ENCODE measurements at places on chromosomes 16 and 17.

DNA sequence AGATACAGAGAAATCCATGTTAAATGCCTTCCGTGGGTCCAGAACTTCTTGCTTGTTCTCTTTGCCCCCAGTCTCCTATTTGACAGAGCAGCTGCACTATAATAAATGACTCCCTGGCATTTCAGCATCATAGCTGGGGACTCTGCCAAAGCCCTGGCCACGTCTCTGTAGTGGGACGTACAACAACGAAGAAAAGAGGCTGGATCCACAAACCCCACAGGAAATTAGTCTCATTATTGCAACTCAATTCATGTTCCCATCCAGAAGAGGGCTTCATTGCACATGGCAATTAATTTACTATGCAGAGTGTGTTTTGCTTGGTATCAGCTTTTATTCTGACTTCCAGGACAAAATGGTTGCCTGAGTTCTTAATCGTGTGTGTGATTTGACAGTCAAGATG, 121.3 kb downstream of the CDH13 start:
- no peak for DNase-seq

- no peak for DNase-seq
These were observed 9.9 kb downstream of the CYGB start for GRCh38 chr17:76527430-76528111.

- no peak for DNase-seq
These were observed 12.5 kb downstream of the THUMPD1 start for GRCh38 chr16:20729141-20729540.

- DNase-seq, result no peak
These were observed 14.4 kb downstream of the TENT4B start for GRCh38 chr16:50167556-50167955.

DNA sequence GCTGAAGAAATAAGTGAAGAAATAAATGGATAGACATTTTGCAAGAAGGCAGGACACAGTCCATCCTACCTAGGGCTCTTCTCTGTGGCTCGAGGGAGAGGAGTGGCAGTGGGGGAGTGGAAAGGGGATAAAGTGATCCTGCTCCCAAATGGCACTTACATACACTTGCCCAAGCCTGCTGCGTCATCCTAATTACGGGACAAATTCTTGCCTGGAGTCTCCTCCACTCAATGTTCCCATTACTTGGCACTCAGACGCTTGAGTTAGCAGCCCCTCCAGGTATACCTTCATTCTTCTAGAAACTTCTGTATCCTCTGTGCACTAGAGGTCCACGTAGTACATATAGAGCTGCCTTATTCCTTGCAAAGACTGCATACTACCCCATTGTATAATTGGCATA, 15.7 kb upstream of the MAP3K14 start:
- DNase-seq, result no peak

DNA sequence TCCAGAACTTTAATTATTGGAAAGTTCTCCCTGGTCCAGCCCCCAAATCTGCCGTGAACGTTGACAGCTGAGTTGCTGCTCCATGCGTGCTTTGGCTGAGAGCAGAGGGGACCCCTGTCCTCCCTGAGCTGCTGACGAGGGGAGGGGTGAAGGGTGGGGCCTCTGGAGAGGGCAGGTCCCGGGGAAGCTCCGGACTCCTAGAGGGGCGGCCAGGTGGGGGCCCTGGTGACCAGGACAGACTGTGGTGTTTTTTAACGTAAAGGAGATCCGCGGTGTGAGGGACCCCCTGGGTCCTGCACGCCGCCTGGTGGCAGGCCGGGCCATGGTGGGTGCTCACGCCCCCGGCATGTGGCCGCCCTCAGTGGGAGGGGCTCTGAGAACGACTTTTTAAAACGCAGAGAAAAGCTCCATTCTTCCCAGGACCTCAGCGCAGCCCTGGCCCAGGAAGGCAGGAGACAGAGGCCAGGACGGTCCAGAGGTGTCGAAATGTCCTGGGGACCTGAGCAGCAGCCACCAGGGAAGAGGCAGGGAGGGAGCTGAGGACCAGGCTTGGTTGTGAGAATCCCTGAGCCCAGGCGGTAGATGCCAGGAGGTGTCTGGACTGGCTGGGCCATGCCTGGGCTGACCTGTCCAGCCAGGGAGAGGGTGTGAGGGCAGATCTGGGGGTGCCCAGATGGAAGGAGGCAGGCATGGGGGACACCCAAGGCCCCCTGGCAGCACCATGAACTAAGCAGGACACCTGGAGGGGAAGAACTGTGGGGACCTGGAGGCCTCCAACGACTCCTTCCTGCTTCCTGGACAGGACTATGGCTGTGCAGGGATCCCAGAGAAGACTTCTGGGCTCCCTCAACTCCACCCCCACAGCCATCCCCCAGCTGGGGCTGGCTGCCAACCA, at the start of gene MC1R:
TSS of gene MC1R (plus strand) at position 410 of the 895 bp plus-strand sequence. CDS start at position 807, 397 bp downstream.
- no peak for DNase-seq

DNA sequence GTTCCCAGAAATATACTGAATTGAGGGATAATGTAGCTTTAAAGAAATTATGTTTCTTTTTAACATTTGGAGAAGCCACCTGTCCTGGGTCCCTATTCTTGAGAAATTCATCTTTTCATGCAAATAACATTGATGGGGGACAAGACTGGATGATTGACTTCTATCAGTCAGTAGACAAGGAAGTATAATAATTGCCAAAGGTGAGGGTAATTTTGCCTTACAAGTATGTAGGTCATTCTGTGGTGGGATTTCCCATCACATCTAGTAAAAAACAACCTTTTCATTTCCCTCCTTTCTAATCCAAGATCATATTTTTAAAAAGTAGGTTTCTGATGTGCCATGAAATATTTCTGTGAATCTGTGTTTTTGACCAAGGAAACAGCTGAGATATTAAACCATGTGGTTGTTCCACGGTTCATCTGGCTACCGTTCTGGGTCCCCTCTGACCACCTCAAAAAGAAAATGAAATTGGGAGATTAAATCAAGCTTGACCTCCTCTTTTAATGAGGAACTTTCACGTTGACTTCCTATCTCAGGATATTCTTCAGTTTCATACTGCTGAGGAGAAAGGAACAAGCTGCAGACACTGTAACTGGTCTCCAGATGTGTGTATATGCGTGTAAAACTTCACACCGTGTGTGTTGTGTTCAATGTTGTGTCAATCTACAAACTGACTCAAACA, 138.6 kb downstream of the MAP2K6 start:
- no peak for DNase-seq

- DNase-seq, result no peak
These were observed 50.9 kb upstream of the MTSS2 start for GRCh38 chr16:70736465-70737376.

DNA sequence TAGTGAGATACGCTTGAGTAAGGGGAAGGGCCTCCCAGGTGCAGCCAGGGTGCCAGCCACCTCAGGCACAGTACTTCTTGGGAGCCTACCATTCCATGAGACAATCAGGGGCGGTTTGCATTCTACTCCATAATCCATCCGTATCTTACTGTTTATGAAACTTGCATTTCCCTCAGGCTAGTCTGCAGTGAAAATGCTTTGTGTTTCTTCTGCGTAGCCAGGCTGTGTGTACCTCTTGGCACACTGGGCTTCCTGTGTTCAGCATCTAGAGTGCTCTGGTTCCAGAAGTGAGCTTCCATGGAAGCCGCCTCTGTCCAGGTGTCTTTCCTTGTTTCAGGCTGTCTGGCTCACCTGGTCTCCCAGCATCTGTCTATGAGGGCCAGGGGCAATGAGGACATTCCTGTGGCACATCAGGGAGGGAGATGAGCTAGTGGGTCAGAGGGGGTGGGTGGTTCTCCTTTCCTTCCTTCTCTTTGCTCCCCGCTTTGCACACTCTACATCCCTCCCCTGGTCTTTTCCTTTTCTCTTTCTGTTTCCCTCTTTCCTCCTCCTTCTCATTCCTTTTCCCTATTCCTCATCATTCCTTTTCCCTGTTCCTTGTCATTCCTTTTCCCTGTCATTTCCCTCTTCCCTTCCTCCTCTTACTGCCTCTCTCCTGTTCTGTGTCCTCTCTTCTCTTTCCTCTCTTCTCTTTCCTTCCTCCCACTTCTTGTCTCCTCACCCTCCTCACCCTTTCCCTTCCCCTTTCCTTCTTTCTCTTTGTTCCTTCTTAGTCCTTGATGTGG, 386.5 kb downstream of the CPPED1 start:
- DNase-seq, result no peak

DNA sequence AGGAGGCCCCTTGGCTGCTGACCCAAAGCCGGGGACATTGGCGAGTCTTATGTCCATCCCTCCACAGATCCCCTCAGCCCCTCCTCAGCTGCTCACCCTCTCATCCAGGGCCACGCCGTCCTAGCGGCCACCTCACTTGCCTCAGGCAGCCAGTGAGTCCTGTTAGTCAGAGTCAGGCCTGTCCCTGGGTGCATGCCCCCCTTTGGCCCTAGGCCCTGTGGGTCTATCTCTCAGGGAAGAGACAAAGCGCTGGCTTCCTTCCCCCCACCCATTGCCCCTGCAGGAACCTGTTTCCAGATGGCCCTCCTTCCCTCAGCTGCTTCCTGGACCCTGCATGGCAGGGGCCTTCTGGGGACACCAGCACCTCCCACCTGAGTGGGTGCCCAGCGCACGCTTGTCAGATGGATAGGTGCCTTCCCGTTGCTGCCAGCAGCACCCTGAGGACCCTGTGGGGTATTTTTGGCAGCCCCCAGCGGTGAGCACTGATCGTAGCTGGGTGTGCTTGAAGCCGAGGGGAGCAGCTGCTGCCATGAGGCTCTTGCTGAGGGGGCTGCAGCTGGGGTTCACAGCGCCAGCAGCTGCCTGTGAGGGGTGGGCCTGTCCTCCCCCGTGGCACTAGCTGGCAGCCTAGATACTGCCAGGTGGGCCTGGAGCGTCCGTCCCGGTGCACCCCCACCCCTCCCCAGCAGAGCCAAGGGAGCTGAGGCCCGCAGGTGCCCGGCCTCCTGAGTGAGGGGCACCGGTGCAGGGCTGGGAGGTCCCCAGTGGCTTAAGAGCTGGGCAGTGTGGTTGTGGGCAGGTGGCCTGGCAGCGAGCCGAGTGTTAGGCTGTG, 8.4 kb downstream of the DBNDD1 start:
- no peak for DNase-seq

- no peak for DNase-seq
These were observed 48.5 kb downstream of the SNX11 start for GRCh38 chr17:48155889-48156611.

GRCh38 chr17:9206741-9207332, 185.5 kb downstream of the NTN1 start:
- no peak for DNase-seq

GRCh38 chr16:52912565-52913173, 140.0 kb downstream of the CHD9NB start:
- peak; percentile 25 for DNase-seq

DNA sequence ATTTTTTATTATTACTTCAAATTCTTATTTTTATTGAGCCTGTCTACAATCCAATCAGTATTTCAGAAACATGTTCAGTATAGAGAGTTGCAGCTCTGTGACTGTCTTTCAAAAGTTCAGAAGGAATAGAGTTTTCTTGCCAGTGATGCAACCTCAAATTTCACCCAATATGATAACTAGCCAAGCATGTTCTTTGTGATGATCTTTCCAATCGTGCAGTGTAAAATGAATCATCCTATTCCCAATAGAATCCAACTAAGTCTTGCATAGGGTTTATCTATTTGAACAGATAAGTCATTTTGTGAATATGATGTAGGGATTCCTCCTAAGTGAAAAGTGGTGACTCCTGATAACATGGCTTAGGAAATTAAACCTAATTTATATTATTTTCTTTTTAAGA, 937.8 kb downstream of the KCNJ2 start:
- no peak for DNase-seq

- no peak for DNase-seq
These were observed 169.5 kb upstream of the C17orf78 start for GRCh38 chr17:37206299-37206698.

- no peak for DNase-seq
These were observed 3.8 kb downstream of the ADAMTS18 start for GRCh38 chr16:77430787-77431585.

DNA sequence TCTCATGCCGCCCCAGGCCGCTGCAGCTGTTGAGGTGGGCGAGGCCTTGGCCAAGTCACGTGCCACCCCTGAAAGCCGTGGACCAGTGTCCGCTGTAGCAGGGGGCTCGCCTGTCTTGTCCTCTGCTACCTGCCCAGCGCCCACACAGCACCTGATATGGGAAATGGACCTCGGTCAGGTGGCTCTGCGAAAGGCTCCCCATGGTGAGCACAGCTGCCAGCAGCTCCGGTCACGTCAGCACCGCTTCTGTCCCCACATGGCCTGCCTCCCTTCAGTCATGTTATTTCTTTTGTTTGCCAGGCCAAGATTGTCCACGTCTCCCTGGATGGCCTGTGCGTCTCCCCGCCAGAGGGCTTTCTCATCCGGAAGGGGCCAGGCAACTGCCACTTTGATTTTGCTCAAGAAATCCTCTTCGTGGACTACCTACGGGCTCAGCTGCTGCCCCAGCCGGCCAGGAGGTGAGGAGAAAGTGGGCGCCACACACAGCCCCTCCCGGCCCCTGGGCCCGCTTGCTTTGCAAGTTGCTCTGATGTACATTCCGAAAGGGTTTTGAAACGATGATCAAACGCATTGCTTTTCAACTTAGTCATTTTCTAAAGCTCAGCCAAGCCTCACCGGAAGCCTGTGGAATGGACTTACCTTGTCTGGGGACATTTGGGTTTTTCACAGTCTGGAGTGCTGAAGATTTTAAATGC, 219.8 kb downstream of the KATNIP start:
- DNase-seq, result no peak

DNA sequence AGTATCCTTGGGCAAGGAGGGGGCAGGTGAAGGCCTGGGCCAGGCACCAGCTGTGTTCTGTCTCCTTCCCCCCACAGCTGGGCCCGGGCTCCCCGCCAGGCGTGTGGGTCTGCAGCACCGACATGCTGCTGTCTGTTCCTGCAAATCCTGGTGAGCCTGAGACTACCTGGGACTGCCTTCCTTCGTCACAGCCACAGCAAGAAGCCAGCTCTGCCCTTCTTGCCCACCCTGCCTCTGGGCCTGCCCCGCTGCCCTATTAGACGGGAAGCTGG, 12.3 kb downstream of the FCSK start:
- DNase-seq, result no peak

DNA sequence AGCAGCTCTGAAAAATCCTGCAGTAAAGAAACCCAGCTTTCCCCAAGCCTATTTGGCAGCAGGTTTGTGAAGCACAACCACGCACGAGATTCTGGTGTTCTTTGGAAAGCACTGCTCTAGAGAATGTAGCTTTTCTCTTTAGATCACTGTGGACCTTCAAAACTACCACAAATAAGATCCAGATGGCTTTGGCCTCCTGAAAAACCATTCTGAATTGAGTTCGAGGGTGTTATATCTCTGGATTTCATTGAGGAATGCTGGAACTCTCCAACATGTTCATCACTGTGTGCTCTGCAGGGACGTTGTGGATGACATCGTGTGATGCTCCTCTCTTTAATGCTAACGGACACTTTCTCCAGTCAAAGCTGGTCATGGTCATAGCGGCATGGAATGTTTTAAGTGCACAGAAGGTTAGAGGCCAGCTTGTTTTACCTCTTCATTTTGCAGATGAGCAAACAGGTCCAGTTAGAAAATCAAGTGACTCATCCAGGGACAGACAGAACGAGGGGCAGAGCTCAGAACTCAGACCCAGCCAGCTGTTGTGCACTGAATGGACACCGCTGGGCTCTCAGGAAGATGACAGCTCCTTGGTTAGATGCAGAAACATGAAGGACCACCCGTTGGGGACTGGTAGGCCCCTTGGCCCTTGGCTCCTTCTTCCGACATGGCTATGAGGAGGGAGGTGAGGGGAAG, 37.2 kb downstream of the CCDC42 start:
- DNase-seq, result no peak
